Midbrain (tissue), 1 donor: ENCODE measurements at places on chromosomes 6 and 20.

DNA sequence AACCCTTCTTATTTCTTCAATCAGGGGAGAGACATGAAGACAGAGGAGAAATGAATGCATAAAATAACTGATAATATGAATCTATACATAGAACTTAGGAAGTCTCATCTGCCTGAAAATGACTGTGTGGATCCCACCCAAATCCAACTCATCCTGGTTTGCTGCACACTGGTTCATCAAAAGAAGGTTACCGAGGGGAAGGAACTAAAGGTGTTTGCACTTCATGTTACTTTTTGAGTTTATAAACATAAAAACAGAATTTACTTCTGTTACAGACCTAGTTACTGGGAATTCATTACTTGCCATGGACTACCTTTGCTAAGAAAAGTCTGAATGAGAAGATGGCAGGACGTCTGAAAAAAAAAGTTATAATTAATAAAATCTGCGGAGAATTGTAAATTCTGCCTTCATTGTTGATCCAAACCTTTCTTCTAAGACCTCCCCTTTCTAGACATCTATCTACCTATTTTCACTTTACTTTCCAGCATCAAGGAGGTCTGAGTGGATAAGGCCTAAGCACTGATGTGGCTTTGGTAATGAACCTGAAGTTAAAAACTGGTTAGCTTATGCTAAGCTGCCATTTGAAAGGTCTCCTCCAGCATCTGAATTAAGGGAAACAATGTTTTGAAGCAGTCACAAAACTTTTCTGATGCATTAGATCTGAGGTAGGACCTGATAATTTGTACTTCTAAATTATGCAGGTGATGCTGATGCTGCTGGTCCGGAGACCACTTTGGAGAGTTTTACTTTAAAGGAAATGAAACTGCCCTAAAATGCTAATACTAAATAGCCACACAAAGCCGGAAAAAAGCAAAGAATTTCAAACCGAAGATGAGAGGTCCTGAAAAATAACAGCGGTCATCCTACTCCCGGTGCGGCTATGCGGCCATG lies 84.0 kb downstream of the HFE start:
- no peak for DNase-seq

DNA sequence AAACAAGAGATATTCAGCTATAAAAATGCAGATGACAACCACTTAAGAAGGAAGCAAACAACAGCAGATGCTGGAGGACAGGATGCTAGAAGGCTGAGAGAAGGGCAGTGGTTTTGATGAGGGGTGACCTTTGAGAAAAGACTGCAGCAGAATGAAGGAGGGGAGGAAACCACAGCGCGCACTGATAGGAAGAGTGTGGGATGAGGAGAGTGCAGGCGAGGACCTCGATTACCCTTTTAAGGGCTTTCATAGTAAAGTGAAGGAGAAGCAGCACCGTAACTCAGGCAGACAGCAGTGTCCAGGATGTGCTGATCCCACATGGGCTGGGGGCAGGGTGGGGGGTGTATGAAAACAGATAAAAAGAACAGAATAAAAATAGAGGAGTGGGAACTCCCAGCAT lies 19.2 kb downstream of the ZBTB2 start:
- DNase-seq, result no peak

GRCh38 chr6:154605178-154605881 lies 94.8 kb upstream of the CNKSR3 start:
- DNase-seq, result no peak

- no peak for DNase-seq
Observed at GRCh38 chr6:19356692-19357091, 480.5 kb upstream of the ID4 start.

DNA sequence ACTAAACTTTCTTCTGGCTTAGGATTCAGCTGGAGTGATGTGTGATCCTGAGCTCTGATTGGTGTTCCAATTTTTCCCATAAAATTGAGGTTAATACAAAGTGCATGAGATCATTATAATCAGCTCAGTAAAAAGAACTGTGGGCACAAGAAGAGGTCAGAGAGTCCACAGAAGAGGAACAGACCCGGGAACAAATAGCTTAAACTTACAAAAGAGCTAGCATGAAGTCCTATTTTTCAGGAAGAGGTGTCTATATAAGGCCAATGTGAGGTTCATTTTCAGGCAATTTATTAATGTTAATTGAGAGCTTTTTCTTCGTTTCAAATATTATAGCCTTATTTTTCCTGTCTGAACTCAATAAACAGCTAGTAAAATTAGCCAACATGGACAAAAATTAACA lies 26.9 kb upstream of the STX11 start:
- no peak for DNase-seq

- no peak for DNase-seq
Observed at GRCh38 chr20:32078791-32079190, 26.7 kb downstream of the HCK start.

GRCh38 chr20:52972190-52972937 lies at the start of gene TSHZ2:
TSS of gene TSHZ2 (plus strand) at chr20:52972358. CDS start at chr20:52973294, 936 bp downstream.
- DNase-seq, result no peak

DNA sequence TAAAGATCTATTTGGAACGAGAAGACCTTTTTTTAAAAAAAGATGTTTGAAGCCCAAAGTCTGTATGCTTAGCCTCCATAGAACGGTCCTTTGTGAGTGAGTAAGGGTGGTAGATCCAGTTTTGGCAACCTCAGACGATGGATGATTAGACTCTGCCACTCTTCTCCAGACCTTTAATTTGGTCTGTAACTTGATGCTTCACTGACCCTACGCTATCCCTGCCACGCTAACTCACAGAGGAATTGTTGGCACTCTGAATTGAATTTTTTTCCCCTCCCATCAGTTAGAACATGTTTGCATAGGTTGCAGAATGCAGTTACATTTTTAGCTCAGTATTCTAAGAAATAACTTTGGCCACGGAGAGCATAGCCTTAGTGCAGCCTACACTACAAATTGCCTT lies 15.8 kb upstream of the DEK start:
- no peak for DNase-seq

- DNase-seq, result no peak
Observed at GRCh38 chr6:44039839-44040350, 87.4 kb downstream of the MRPL14 start.

- no peak for DNase-seq
Observed at GRCh38 chr6:160071805-160072690, 49.6 kb upstream of the SLC22A1 start.

DNA sequence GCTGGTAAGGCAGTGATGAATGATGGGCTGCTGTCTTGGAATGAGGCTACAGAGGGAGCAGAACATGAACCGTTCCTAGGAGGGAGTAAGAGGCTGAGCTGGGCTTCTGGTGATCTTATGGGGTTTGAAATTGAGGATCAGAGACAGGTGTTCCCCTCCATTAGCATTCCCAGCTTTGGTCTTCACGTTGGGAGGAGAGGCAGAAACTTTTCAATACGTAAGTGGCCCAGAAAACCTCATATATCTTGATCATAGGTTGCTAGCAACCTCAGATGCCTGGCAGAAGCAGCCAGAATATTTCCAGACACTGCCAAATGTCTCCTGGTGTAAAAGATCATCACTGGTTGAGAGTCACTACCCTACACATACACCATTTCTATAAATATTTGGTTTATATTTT lies 167.1 kb downstream of the INSM1 start:
- no peak for DNase-seq

DNA sequence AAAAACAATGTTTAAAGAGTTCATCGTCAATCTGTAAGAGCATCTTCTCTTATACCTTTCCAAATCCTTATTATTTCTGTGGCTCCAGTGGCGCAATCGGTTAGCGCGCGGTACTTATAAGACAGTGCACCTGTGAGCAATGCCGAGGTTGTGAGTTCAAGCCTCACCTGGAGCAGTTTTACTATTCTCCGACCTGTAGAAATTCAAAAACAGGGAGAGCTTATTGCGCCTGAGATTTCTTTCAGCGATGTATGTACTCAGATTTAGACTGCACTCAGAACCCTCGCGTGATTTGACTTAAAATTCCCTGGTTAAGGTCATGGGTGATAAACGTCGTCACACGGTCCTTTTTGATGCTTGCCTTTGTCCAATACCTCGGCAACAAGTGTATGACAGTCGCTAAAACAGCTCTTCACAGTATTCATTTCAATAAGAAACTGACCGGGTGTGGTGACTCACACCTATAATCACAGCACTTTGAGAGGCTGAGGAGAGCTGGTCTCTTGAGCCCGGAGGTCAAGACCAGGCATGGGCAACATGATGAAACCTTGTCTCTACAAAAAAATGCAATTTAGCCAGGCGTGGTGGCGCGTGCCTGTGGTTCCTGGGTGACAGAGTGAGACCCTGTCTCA lies 11.9 kb downstream of the GPX5 start:
- no peak for DNase-seq

DNA sequence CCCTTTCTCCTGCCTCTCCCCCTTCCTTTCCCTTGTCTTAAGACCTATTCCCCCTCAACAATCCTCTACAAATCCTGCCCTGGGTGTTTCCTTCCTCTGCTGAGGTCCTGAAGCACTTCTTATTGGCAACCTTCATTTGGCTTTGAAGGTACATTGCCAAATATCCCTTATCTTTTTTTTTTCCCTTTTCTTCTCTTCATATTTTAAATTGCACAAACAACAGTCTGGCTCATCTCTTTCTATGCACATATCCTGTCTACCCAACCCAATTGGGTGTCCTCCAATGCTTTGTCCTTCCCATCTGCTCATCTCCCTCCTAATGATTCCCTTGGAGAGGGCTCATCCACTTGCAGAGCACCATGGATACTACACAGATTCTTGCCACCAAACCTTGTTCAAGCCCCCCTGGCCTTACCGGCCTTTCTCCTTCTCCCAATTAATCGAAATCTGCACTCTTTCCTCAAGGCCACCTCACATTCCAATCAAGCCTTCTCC lies 537.9 kb upstream of the JARID2 start:
- DNase-seq, result no peak

DNA sequence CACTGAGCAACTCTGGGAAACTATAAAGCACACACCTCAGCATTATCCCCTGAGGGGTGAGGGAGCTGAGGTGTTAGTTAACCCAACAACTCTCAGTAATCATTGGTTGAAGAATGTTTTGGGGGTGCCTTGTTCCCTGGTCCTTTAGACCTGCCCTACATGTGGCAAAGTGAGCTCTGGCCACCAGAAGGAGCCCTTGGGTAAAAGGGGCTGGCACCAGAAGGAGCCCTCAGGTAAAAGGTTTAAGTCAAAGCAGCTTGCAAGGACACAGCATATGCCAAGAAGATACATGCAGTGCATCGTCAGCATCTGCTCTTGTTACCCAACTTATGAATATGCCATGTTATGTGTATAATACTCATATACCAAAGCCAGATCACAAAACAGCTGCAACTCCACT lies 1081.7 kb downstream of the KIF16B start:
- DNase-seq, result no peak

DNA sequence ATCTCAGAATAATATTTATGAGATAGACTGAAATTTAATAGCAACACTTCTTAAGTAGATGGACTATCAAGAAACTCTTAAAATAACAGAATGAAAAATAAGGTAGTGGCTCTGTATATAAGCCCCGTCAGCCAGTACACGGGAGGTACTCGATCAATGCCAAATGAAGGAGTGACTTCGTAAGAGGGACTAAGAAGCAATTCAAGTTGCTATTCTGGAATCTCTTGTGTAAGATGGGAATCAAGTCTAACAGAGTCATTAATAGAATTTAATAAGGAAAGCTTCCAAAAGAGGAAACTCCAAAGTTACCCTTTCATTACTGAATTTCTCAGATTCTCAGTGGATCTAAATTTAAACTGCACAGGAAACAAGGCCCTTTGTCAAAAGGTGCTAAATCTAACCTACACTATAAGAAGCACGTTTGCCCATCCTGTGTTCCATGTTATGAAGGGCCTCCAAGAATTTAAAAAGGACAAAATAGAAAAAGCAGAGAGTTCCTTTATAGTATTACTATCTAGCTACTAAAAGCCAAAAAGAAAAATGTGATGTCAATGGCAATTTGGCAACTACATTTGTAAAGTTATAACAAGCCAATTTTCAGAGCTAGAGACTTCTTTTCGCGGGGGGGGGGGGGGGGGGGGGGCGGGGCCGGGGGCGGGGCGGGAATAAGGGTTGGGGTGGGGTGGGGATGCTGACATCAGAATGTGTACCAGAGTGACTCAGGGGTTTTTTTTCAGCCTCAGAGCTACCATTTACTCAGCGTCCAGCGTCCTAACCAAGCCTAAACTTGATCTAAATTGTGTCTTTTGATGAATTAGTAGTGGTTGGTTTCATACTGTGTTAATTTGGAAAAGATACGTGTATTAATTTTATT lies 200.6 kb downstream of the GMPR start:
- DNase-seq, result no peak

DNA sequence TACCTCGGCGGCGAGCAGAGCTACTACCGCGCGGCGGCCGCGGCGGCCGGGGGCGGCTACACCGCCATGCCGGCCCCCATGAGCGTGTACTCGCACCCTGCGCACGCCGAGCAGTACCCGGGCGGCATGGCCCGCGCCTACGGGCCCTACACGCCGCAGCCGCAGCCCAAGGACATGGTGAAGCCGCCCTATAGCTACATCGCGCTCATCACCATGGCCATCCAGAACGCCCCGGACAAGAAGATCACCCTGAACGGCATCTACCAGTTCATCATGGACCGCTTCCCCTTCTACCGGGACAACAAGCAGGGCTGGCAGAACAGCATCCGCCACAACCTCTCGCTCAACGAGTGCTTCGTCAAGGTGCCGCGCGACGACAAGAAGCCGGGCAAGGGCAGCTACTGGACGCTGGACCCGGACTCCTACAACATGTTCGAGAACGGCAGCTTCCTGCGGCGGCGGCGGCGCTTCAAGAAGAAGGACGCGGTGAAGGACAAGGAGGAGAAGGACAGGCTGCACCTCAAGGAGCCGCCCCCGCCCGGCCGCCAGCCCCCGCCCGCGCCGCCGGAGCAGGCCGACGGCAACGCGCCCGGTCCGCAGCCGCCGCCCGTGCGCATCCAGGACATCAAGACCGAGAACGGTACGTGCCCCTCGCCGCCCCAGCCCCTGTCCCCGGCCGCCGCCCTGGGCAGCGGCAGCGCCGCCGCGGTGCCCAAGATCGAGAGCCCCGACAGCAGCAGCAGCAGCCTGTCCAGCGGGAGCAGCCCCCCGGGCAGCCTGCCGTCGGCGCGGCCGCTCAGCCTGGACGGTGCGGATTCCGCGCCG lies 994 bp downstream of the FOXC1 start:
- DNase-seq, result no peak

DNA sequence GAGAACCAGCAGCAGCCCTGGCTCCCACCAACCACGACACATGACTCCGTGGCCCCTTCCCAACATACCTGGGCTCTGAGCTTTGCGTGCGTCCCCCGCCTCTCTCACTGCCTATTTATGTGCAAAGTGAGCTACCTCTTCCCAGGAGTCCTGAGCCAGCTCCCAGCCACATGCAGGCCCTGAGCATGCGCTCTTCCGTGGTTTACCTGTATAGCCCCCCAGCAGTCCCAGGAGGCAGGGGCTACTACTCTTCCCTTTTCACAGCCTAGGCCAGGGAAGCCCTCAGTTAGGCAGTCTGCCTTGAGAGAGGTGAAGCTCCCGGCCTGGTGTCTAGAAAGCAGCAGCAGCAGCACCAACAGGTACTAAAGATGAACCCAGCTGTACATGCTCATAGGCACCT lies 114.8 kb upstream of the CDYL start:
- no peak for DNase-seq
